ENCODE measurements at places on chromosomes 13 and 19.

- no peak for DNase-seq
Observed at GRCh38 chr19:896434-896833, 3.1 kb downstream of the RNU6-9 start.

DNA sequence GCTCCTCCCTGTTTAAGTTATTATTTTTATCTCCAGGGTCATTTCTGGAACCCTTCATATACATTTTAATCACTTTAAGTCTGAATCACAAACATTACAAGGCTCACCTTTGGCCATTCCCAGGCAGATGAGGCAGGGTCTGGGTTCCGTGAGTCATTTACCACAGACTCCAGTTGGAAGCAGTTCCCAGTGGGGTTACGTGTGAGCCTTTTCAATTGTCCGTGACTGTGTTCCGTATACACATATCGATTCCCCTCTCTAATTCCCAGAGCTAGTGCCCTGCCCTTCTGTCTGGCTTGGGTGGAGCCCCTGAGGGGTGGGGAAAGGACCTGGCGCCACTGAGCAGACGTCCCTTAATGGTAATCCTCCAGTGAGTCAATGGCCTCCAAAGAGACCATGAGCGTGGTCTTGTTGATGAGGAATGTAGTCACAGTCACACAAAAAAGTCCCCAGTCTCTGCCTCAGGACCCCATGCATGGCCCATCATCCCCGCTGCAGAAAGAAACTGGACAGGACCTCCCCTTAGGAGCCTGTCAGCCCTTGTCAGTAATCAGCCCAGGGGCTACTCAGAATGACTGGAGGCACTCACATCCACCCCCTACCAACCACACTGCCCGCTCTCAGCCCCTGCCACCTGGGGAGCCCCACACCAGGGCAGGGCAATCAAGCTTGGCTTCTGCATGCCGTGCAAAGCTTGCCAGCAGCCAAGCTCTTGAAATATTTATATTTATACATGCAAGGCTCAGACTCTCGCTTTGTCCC, 144.4 kb downstream of the ZIC5 start:
- no peak for DNase-seq

- peak; percentile 62 for DNase-seq
Observed at GRCh38 chr19:3544742-3545668, 6.0 kb downstream of the TEKTIP1 start.

GRCh38 chr19:16915734-16916133, 26.9 kb downstream of the F2RL3 start:
- no peak for DNase-seq

GRCh38 chr13:51905787-51906186, 44.0 kb downstream of the CCDC70 start:
- DNase-seq = no peak

DNA sequence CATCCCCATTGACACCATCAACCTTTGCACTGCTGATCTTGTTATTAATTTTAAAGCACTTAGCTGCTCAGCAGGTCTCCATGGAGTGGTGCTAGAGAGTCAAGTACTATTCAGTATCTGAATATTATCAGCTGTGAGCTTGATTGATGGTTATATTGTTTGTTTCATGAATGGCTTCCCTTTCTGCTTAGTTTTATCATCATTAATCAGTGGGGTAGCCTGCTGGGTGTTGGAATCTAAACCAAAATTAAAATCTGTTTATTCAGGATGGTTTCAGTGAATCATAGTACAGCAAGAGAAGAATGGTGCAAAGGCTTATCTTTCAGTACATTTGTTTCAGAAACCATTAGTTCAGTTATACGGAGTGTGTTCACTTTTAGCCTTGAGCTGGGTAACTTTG, 42.5 kb upstream of the SCEL start:
- DNase-seq = no peak

GRCh38 chr13:79379274-79379673, 26.8 kb downstream of the RBM26 start:
- no peak for DNase-seq

- DNase-seq = no peak
Observed at GRCh38 chr19:50427318-50427925, 5.3 kb upstream of the MYBPC2 start.

GRCh38 chr13:40758811-40759210, 12.2 kb downstream of the MRPS31 start:
- no peak for DNase-seq

GRCh38 chr13:39563470-39563735, 39.6 kb downstream of the LHFPL6 start:
- DNase-seq = no peak

DNA sequence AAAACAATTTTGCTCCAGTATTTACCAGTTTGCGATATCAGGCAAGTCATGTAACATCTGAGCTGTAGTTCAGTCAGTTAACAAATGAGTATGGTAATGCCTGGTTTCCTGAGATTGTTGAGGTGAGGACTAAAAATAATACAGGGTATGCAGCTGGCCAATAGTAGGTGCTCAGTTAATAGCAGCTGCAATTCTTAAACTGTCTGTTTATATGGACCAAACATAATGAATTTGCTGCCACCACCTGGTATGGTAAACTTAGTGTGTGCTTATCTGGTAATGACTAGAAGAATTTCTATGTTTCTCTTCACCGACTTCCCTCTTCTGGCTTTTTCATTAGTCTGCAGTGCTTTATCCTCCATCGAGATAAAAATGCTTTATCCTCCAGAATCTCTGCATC, 9.1 kb downstream of the ZMYM2 start:
- DNase-seq = no peak

GRCh38 chr13:40974460-40975407, 44.4 kb downstream of the ELF1 start:
- DNase-seq = no peak

DNA sequence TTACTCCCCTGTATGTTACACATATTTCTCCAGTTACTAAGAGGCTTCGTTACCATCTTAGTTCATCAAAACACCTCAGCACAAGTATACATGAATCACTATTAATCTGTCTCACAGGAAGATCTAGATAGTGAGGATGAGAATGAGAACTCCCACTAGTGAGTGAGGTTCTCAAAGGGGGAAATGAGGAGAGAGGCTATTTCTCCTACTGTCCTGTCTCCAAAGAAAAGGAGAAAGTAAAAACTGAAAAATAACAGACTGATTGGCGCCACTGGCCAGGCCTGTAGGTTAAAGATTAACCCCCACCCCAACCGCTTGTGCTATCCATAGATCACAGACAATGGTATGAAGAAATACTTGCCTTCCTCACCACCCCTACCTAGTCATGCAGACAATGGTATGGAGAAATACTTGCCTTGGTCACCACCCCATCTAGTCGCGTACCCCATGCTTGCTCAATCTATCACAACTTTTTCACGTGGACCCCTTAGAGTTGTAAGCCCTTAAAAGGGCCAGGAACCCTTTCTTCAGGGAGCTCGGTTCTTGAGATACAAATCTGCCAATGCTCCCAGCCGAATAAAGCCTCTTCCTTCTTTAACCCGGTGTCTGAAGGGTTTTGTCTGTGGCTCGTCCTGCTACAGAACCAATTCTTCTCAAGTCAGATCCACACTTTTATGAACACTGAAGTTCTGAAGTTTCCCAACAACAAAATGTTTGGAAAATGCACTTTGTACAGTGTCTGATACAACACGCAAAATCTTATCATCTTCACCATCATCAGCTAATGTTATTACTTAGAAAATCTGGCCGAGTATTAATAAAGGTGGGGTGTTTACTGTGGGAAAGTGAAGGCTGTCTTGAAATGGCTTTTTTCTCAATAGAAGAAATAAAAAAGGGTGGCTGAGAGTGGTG, 598.1 kb downstream of the UQCRFS1 start:
- no peak for DNase-seq

DNA sequence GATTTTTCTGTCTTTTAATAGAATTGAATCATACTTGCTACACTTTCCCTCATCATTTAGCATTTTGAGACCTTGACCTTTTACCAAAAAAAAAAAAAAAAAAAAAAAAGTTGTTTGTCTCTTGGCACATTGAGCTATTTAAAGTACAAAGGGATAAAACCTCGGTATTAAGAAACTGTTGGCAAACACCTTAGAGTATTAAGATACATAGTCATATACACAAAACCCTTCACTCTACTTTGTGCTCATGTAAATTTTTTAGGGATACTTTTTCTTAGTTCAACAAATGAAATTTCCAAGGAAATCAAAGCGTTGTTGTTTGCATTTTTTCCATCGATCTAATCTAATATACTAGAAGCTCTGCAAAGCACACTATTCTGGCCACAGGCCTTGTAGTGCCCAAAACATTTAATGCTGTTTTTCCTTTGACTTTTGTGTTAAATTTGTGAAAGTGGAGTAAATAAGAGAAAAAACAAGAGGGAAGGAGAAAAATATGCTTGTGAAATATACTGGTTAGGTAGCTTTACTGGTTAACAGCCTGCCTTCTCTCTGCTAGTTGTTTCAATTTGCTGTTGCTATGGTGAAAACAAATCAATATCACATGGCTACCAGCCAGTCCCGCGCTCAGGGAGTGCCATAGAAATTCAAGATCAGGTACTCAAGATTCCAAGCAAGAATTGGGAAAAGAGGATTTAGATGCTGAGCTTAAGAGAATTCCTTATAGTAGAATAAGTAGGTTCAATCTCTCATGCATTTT, 2.6 kb downstream of the MBNL2 start:
- DNase-seq = peak; percentile 35

Data from T-helper 17 cell (primary cell).